GM12878 (cell line): ENCODE measurements at places on chromosomes 6 and 20. TPM values are rescaled to one million over a fixed set of nuclear protein-coding genes. Genes with fewer than 3 reads are reported as not detected.

- H3K27ac ChIP-seq: no peak overlapping the region
- H3K27me3 ChIP-seq: no peaks in the 10 kb centered on the region
- no peaks in the 10 kb centered on the region for H3K36me3 ChIP-seq
- no peak overlapping the region for H3K4me3 ChIP-seq
These were observed 106.7 kb upstream of the PLEKHG1 start for GRCh38 chr6:150492941-150493340.

- no peak overlapping the region for H3K4me3 ChIP-seq
- no peak overlapping the region for H3K27ac ChIP-seq
- no peaks in the 10 kb centered on the region for H3K27me3 ChIP-seq
- DNase-seq: no peak
These were observed 577.0 kb downstream of the CDH26 start for GRCh38 chr20:60535211-60535610.

DNA sequence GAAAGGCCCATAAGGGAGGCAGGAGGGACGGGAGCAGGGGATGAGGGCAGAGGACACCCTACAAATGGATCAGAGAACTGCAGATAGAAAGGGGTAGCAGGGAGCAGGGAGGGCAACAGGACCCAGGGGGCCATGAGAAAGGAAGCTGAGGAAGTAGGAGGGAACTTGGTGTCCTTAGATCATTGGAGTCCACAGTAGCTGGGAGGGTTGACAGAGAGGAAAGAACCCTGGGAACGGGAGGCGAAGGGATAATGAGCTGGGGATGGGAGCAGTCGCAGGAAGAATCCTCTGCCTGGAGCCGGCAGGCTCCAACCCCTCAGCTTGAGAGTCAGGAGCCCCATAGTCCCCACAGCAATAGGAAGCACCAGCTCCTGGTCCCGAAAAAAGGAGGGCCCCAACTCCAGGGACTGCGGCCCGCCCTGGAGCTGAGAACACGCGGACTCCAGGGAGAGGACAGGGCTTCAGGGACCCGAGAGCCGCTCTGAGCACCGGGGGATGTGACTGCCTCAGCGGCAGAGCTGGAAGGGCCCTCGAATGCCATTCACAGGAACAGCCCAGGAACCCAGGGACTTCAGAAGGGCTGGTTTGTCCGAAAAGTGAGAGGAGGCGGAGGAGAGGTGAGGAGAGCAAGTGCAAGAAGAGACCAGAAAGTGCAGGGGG, 32.7 kb downstream of the HLA-A start:
- no peak overlapping the region for H3K4me3 ChIP-seq
- H3K36me3 ChIP-seq: no peaks in the 10 kb centered on the region
- peaks cover 4% of the 10 kb centered on the region; the same call in 1 of the 2 replicates for H3K4me1 ChIP-seq
- no peak overlapping the region for H3K27ac ChIP-seq
- peaks cover 6% of the 10 kb centered on the region for H3K27me3 ChIP-seq
- DNase-seq: no peak

DNA sequence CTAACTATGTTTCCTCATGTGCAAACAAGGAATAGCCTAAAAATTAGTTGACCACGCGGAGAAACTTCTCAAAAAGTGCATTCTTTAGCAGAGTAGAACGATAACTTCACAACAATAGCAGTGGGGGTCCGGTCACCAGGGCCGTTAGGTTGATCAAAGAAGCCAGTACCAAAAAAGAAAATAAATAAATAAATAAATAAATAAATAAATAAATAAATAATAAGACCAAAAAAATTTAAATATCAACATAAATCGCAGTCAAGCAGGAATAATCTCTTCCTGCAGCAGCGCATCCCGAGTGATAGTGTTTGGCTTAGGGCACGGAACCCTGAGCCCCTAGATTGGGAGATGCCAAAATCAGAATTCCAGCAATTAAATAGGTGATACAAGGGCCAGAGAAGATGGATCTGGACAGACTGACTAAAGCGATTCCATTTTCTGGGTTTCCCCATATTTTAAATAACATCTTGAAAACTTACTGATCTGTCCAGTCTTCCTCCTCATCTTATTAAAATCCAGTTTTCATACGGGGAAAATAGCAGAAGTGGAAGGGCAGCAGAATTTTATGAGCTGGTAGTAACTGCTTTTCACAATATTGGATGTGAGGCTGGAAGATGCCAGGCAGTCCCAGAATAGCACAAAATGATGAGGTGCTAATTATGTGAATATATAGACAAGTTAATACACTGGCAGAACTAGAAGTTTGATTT, 4.4 kb upstream of the OLIG3 start:
- DNase-seq: no peak
- no peak overlapping the region for H3K4me3 ChIP-seq
- no peaks in the 10 kb centered on the region for H3K36me3 ChIP-seq

DNA sequence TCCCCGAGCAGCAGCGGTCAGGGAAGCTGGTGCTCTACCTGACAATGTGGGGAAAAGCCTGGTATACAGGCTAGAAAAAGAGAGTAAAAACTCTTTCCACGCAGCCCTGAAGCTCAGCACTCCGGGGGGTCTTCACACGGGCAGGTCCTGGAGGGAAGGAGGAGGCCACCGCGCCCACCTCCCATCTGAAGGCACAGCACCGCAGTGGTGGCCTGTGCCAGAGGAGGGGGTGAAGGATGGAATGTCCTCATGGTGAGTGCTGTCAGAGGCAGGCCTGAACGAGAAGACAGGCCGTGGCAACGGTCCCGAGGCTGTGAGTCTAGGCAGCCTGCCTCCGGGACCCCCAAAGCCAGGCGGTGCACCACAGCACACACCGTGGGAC, 5.8 kb downstream of the SLC2A4RG start:
- peaks cover 8% of the 10 kb centered on the region; the same call in 1 of the 2 replicates for H3K4me1 ChIP-seq
- no peaks in the 10 kb centered on the region for H3K27me3 ChIP-seq
- no peak for DNase-seq
- H3K27ac ChIP-seq: no peak overlapping the region

- H3K27ac ChIP-seq: no peak overlapping the region; the same call in 1 of the 2 replicates
- H3K27me3 ChIP-seq: no peaks in the 10 kb centered on the region
- peaks cover 11% of the 10 kb centered on the region; the same call in 1 of the 2 replicates for H3K4me1 ChIP-seq
- H3K4me3 ChIP-seq: no peak overlapping the region
- H3K36me3 ChIP-seq: no peaks in the 10 kb centered on the region; the same call in 1 of the 2 replicates
These were observed 82.2 kb downstream of the CTNNBL1 start for GRCh38 chr20:37776049-37776448.

The EYS gene
- total RNA-seq: not detected in 2 replicates

The ADGRF4 gene
- not detected in 2 replicates for total RNA-seq

The VWA7 gene
- 2.3 and 3.1 TPM in 2 replicates for total RNA-seq
